ENCODE measurements at places on chromosomes 5 and 9.

DNA sequence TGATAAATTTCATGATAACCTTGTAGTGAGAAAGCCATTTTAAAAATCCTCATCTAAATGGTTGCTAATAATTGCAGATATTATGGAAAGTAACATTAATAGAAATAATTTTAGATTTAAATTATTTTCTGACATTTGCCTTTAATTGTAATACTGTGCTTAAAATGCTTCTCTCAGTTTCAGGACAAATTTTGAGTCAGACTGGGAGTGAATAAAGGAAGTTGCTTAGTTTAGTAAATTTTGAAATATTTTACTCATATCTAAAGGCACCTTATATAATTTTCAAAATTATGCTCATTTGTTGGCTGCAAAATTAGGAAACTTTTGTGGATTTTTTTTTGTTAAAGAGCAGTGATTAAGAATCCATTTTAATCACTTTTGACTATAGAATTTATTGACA, 93.8 kb downstream of the CSNK1G3 start:
- DNase-seq, result no peak

DNA sequence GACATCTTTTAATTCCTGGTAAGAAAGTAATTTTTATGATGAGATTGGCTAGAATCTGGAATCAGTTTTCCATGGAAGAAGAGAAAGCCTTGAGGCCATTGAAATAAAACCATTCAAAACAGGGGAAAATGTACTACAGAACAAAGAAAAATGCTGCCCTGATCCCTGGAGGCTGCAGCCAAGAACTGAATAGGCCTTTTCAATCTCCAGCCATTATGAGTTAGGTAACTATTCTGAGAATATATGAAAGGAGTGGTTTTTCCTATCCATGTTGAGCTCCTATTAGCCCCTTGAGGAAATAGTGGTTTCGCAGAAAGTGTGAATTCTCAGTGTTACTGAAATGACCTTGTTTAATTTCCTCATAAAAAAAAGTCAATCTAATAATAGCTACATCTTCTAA, 408.5 kb upstream of the GRAMD2B start:
- no peak for DNase-seq

GRCh38 chr5:42811591-42812446, at the start of gene SELENOP:
Gene SELENOP, minus strand, starts transcription at chr5:42811892. Its CDS starts 3,539 bp downstream, at chr5:42808353.
- no peak for DNase-seq

- DNase-seq, result no peak
Measured at GRCh38 chr9:76465442-76466298, 6.7 kb downstream of the GCNT1 start.

DNA sequence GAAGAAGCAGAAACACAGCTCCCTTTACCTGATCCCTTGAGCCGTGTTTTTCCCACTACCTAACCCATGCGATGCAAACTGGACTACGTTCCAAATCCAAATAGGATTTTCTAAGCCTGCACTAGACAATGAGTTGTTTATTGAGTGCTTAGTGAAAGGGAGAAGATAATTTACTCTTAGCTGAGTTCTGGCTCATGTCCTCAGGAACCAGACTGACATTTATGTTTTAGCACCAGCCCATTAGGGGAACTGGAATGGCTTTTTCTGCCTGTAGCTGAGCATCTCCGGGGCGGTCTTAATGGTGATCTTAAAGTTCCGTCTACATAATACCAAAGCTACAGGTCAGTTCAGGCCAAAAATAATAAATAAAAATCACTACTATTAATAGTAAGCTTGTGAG, 81.5 kb downstream of the SH3TC2 start:
- DNase-seq, result no peak

GRCh38 chr9:967903-968641, 8.4 kb upstream of the DMRT3 start:
- no peak for DNase-seq

- DNase-seq, result no peak
Measured at GRCh38 chr9:135487281-135488012, 7.9 kb downstream of the PPP1R26 start.

- no peak for DNase-seq
Measured at GRCh38 chr9:7944572-7944971, 145.0 kb upstream of the DMAC1 start.

- DNase-seq, result no peak
Measured at GRCh38 chr9:126813072-126813471, 8.2 kb downstream of the ZBTB43 start.

DNA sequence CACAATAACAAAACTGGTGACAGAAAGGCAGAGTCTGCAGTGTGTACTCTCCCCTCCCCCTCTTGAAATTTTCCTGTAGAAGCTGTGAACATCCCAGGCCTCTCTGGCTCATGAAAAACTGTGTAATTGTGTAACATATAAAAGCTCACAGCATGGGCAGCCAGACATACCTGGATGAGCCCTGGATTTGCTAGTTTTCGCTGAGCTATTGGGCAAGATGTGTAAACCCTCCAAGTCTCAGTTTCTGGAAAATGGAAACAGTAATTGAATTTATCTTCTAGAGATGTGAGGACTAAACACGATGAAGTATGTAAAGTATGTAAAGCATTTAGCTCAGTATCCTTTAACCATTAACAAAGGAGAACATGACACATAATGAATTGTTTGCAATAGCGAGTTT, 143.2 kb upstream of the ANKH start:
- DNase-seq, result no peak

DNA sequence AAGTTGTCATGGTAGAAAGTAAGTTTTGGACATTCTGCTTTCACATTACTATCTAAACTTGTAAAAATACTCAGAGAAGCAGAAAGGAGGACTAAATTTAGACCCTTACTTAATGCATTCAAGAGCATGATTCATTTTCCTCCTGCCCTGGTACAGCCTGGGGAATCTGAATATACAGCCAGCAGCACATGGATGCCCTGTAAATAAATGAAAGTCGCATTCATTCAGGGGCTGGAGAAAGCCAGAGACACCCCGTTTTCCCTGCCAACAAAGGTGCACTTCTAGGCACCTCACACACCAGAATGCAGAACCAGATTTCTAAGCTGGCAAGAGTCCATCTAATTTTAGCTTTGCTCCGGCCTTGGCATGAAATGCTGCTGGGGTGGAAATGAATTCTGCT, 172.7 kb upstream of the KLF9 start:
- DNase-seq, result no peak

DNA sequence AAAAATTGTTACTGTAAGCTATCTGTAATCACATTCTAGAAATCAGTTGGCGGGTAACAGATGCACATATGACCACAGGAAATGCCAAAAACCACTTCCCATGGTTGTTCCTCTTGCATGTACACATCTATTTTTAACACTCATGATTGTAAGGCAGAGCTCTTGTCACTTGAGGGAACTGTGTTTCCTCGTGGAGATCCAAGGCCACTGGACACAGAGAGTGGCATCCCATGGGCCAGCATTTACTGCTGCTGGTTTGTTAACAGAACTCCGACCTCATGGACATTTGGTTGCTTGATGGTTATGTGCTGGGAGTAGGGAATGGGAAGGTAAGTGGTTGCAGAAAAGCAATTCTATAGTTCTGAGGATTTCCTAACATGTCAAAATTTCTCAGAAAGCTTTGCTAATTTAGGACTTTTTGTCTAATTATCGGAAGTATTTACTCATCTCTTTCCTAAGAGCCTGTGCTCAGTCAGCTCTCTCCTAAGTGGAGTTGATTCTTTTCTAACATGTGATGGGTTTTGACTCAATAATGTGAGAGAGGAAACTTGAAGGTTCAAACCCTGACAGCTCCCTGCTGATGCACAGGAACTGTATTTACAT, 202.0 kb upstream of the NR3C1 start:
- DNase-seq, result peak; percentile 66

DNA sequence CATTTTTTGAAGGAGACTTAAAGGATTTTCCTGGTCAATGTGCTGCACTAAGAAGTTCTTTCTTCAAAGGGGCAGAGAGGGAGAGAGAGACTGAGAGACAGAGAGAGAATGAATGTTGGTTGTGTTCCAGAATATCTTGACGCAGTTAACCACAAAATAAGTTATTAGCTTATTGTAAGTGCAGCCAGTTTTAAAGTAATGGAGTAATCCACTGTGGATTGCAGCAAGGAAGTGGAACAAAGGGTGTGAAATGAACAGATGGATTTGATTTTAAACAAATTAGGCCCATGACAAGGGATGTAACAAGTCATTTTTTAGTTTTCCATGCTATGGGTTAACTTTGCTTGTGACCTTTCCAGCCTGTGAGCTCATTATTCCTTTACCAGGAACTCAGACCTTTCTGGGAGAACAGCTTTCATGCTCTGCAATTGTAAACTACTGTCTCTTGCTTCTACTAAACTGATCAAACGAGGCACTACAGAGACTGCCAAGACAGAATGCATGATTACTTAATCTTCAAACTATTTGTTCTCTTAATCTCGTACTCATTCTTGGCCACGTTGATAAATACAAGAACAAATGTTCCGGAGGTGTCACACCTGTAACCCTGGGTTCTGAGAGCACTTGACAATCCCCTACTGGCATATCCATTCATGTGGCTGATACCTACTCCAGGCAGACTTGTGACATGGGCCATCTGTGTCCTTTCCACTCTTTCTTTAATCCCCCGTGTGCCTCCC, 131.1 kb downstream of the TLE1 start:
- DNase-seq, result no peak

DNA sequence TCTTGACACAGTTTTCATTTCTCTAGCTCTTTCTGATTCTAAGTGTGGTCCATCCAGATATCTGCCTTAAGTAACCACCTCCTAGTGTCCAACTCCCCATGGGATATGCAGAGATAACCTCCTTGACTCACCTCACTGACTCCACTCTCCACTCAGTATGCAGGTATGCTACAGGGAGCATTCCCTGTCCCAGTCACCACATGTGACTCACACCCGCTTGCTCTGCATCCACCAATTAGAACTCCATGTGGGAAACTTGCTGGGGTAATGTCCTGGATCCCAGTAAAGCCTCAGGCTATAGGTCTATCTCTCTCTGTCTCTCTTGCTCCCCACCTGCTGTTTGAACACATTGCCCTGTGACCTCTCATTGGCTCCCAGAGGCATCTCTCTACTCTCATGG, 563.9 kb downstream of the HTR1A start:
- DNase-seq, result no peak

- no peak for DNase-seq
Measured at GRCh38 chr5:35789732-35790456, 66.8 kb upstream of the IL7R start.

DNA sequence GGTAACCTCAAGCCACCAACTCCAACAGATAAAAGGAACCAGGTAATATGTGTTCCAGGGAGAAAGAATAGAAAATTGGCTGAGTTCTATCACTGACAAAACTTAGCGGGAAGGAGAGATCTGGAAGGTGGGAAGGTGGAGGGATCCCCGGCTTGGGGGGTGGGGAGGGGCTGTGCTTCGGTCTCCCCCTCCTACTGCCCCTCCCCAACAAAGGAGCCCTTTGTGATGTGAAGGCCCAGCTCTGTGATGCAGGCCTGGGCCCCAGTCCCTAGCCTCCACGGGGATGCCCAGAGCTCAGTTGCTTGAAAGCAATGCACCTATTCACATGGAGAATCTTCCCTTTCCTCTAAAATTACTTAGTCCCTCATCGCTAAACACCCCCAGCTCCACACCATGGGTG, 4.4 kb upstream of the ZNF484 start:
- DNase-seq, result no peak

GRCh38 chr9:126558051-126558665, 55.6 kb upstream of the LMX1B start:
- DNase-seq, result peak; percentile 89

- DNase-seq, result no peak
Measured at GRCh38 chr5:98942847-98943246, 14.0 kb upstream of the CHD1 start.

GRCh38 chr5:89199306-89199705, 316.3 kb upstream of the MEF2C start:
- no peak for DNase-seq

GRCh38 chr5:61200582-61201155, 38.4 kb upstream of the SMIM15 start:
- no peak for DNase-seq

DNA sequence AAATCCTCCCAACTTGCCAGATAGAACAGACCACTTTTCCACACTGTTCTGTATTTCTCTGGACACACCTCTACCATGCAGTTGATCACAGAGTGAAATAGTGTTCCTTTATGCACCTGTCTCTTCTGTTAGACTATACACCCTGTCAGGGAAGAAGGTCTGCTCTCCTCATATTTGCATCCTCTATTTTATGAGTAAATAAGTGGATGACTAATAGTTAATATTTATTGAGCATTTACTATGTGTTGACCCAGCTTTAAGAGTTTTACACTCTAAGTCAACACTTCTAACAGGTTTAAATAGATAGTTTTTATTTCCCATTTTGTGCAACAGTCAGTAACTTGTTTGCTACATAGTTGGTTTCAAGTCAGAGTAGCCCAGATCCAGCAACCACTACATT, 452.8 kb upstream of the MPDZ start:
- no peak for DNase-seq

DNA sequence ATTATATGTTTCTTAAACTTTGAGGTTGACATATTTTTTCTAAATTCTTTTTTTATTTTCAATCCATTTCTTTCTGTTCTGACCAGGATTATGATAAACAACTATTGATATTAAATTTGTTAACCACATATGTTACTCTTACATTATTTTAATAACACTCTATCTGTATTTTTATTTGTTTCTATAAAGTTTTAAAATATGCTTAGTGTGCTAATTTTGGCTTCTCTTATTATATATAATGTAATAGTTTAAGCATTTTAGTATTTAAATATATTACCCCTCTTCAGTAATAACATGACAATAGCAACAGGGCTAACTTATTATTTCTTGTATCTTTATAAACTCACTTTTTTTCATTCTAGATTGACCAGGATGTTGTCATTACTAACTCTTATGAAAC, 137.8 kb downstream of the NIPBL start:
- DNase-seq, result no peak

GRCh38 chr5:38045446-38045845, 205.6 kb upstream of the GDNF start:
- no peak for DNase-seq

- no peak for DNase-seq
Measured at GRCh38 chr9:116345817-116346216, 192.2 kb downstream of the PAPPA start.
